ENCODE measurements at places on chromosomes 5 and 9.

- DNase-seq = no peak
Measured at GRCh38 chr5:88140396-88140855, 128.2 kb downstream of the TMEM161B start.

DNA sequence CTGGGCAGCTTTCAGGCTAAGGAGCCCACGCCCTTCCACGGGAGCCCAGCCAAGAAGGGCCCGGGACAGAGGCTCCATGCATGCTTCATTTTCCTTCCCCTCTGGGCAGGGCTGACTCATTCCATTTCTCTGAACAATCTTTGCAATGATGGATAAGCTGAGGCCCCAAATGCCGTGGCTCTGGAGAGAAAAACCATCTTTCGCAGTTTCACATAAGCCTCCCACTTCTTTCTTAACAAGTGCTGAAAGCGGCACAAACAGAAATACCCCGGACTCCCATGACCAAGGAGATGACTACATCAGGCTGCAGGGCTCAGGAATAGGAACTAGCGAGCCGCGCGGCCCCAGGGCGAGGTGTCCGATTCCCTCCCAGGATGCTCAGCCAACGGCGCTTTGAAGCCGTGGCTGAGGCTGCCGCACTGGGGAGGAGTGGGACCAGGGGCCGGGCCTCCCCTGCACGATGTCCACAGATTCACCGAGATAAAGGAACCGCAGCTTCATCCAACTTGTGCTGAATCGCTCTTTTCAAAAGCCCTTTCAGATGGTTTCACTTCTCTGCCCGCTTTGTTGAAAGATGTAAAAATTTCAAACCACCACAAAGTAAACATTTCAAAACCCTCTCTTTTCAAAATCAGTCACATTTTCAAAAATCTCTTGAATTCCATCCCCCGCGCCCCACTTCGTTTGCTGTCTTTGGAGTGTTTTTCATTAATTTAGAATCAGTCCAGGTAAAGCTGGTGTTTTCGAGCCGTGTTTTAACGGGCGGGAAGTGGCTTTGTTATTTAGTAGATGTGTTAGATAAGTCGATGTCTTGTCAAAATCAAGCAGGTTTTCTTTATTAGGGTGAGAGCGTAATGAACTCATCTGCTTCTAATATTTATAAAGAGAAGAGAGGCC is 96.5 kb upstream of the LMX1B start:
- DNase-seq = peak; percentile 91

DNA sequence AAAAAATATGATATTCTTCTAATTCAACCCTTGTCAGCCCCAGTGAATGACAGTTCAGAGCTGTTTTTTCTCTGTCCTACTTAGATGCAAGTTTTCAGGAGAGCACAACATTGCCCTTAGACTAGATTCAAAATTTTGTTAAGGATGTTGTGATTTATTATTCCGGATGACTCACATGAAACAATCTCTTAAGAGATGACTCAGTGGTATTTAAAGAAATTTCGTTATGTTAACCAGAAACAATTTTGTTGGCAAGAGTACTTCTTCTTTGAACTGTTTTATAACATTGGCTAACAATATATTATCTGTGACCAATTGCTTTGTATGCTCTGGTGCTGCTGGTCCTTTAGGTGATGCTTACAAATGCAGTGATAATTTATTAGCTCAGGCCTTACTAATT is 132.0 kb downstream of the IZUMO3 start:
- DNase-seq = peak; percentile 20

- DNase-seq = peak; percentile 24
Measured at GRCh38 chr5:39092581-39093351, 18.6 kb upstream of the RICTOR start.

- peak; percentile 59 for DNase-seq
Measured at GRCh38 chr5:169702693-169703481, 65.8 kb downstream of the DOCK2 start.

GRCh38 chr5:72372923-72373322 is 52.8 kb downstream of the PTCD2 start:
- no peak for DNase-seq

DNA sequence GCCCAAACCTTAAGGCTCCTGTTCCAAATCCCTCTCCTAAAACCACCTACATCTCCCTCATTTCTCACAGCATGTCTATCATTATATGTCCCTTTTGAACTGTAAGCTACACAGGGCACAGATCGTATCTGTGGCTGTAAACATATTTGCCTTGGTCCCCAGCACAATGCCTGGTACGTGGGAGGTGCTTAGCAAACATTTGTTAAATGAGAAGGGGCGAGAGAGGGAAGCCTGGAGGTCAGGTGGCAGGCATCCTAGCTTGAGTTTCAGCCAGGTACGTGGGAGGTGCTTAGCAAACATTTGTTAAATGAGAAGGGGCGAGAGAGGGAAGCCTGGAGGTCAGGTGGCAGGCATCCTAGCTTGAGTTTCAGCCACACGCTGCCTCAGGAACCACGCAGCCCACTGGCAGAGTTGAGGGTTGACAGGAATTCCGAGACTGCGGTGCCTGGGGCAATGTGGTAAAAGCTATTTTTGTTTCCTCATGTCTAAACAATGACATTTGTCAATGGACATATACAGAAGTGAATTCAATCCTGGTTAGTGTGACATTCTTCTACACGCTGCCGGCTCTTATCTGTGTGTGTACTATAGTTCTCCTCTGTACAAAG is 113.6 kb downstream of the EFNA5 start:
- DNase-seq = peak; percentile 77

Measured in fibroblast of skin of scalp (primary cell).